ENCODE measurements at places on chromosomes 1 and 21.
A peak's percentile ranks its signal among the peaks of the same experiment; 100 is the strongest.

- DNase-seq = no peak
Observed at GRCh38 chr1:46341222-46342083, 846 bp downstream of the NSUN4 start.

DNA sequence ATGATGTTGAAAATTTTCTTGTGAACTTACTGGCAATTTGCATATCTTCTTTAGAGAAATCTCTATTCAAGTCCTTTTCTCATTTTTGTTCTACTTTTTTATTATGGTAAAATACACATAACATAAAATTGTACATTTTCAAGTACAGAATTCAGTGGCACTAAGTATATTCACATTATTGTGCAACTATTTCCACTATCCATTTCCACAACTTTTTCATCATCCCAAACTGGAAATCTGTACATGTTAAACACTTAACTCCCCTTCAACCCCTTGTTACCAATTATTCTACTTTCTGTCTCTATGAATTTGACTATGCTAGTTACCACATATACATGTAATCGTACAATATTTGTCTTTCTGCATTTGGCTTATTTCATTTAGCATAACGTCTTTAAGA lies 19.4 kb downstream of the EPS15 start:
- no peak for DNase-seq

- no peak for DNase-seq
Observed at GRCh38 chr1:33466159-33466558, 6.3 kb upstream of the ZSCAN20 start.

GRCh38 chr1:46197964-46198811 lies at the start of gene POMGNT1:
POMGNT1 (minus strand) TSS chr1:46198434; CDS start chr1:46197821, 613 bp downstream.
- DNase-seq = peak; percentile 83

GRCh38 chr1:171901245-171901644 lies 59.9 kb downstream of the DNM3 start:
- DNase-seq = no peak

- DNase-seq = no peak
Observed at GRCh38 chr1:35179908-35180307, 13.0 kb downstream of the SFPQ start.

DNA sequence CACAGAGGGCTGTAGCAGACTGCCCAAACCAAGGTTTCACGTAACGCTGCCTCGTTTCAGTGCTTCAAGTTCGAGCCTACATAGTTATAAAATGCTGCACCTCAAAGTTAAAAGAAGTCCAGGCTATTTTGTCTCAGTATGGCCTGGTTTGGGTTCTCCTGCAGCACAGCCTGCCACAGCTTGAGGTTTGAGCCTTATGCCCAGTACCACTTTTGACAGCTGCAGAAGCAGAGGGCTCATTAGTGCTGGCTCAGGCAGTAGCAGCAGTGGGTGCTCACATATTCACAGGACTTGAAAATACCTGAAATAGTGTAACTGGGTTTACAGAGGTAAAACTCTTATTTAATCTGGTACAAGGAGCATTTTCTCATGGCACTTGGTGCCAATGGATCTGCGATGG lies 15.3 kb downstream of the SPATA46 start:
- no peak for DNase-seq

DNA sequence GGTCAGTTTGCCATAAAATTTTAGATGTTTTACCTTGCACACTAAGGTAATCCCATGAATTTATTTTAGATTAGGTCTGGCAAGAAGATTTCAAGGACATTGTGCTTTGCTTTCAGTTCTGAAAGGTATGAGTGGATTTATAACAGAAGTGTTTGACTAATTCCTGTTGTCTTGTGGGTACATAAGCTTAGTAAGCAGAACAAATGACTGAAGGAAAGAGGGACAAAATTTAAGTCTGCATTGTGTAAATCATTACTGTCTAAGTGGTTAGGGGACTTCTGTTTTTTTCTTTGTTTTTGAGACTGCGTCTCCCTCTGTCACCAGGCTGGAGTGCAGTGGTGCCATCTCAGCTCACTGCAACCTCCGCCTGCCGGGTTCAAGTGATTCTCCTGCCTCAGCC lies 60.1 kb downstream of the PKN2 start:
- no peak for DNase-seq

GRCh38 chr1:48450505-48450904 lies 21.5 kb downstream of the SPATA6 start:
- no peak for DNase-seq

- DNase-seq = no peak
Observed at GRCh38 chr1:216820345-216820744, 97.1 kb upstream of the ESRRG start.

DNA sequence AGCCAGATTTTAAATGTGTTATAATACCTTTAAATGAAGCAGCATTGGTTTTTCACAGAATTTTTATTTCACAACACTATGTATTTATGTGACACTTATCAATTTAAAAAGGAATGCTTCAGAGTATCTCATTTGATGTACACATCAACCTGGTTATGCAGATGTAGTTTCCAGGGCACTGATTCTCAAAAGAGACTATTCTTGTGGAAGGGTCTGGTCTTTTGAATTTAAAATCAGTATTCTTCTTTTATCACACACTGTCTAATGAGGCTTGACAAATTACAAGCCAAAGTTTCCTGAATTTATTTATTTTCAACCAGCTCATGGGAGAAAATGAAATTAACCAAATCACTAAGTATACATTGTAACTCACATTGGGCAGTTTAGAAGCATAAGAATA lies 87.4 kb downstream of the NTPCR start:
- DNase-seq = no peak

DNA sequence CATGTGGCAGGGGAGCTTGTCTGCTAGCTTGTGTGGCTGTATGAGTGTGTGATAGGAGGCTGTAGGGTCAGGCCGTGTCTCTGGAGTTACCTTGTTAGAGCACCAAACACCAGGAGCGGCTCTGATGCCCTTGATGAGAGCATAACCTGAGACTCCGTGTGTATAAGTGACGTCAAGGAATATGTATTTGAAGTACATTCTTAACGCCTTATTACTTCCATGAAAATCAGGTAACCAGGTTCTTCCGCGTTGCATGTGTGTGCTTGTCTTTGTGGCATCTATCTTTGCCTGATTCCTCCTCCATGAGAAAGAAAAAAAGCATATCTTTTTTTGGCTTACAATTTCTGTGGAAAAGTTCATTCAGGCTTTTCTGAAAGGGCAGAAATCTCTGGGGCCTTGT lies 4.6 kb downstream of the OLFML3 start:
- no peak for DNase-seq

DNA sequence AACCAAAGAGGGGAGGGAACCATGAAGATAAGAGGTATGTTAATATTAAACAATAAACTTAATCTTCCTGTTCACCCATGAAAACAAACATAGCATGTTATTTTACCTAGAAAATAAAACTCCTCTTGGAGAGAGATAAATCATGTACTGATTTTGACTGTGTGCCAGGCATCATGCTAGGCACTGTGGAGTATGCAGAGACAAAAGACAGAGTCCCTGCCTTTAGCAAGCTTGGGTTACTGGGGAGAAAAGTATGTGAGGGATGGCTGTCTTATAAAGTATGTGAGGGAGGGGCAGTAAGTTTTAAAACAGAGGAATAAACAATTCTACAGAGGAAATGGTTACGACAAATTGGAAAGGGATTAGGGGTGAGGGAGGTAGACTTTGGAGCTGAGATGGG lies 129.5 kb upstream of the BEND5 start:
- no peak for DNase-seq

- no peak for DNase-seq
Observed at GRCh38 chr21:36538761-36539160, 58.8 kb upstream of the CLDN14 start.

DNA sequence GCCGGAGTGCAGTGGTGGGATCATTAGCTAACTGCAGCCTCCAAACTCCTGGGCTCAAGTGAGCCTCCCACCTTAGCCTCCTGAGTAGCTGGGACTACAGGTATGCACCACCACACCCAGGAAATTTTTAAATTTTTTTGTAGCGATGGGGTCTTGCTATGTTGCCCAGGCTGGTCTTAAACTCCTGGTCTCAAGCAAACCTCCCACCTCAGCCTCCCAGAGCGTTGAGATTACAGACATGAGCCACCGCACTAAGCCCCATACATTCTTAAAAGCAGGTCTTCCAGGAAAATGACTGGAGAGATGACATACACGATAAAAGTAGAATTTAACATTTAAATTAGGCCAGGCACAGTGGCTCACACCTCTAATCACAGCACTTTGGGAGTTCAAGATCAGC lies 13.4 kb downstream of the MTFR1L start:
- no peak for DNase-seq

DNA sequence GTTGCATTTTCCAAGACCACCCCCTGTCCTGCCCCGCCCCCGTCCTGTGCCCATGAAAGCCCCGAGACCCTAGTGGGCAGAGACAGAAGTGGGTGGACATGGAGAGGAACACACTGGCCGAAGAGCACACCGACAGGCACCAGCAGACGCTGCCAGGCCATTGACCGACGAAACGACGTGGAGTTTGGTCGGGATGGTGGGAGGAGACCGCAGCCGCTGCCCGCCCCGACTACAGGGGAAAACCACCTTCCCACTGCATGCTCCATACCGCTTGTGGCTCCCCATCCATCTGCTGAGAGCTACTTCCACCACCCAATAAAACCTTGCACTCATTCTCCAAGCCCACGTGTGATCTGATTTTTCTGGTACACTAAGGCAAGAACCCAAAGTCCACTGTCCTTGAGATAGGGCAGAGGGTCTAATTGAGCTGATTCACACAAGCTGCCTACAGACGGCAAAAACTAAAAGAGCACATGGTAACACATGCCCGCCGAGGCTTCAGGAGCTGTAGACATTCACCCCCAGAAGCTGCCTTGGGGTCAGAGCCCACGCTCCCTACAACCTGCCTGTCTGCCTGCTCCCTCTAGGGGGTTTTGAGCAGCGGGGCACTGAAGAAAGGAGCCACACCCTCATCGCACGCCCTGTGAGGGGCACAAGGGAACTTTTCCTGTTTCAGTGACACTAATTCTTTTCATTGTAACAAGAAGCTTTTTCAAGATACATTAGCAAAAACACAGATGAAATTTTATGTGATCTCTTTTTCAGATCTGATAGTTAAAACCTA lies 81.2 kb upstream of the RAB3GAP2 start:
- DNase-seq = no peak

DNA sequence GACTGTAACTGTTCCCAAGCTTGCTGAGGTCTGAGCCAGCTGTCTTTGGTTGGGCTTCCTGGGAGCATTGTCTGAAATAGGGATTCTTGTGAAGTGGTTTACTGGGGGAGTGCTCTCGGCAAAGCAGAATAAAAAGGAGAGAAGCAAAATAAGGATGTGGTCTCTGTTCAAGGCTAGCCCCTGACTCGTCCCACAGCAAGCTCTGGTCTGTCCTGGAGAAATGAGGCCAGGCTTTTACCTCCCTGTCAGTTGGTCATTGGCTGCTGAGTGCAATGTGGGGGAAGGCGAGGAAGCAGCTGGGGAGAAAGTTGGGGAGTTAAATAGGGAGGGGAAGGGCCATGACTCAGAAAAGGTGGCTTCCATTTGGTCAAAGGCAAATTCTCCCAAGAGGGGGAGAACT lies 303.9 kb upstream of the DUSP10 start:
- no peak for DNase-seq

GRCh38 chr1:154371436-154371835 lies 33.7 kb upstream of the IL6R start:
- DNase-seq = no peak

DNA sequence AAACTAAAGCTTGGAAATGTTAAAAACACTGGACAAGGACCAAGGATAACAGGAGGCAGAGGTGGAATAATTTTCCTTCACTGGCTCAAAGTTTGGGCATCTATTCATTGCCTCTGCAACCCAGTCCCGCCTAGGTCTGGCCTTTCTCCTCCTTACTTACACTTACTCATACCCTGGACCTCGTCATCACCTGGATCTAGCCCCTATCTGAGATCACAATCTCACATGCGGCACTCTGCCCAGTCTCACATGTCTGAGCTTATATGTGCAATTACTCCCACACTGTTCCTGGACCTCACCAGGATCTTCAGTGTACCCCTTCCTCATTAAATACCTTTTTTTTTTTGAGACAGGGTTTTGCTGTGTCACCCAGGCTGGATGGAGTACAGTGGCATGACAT lies 37.6 kb downstream of the NVL start:
- no peak for DNase-seq

GRCh38 chr1:156659988-156660751 lies 17.0 kb downstream of the NES start:
- peak; percentile 99 for DNase-seq

DNA sequence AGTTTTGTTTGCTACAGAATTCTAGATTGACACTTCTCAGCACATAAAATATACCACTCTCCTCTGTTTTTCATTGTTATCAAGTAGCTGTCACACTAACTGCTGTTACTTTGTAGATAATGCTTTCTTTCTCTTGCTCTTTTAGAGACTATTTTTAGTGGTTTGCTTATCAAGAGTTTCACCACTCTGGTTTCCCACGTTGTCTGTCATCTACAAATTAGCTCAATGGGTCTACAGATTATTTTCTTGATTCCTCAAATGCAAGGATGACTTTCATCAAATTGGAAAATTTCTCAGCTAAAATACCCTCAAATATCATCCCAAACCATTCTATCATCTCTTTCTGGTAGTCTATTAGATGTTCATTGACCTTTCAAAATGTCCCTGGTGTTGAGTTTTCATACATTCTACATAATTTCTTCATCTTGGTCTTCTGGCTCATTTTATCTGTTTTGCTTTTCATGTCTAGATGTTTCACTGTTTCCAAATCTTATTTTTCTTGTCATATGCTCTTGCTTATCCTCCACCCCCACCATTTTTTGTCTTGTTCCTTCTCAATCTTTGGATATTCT lies 122.5 kb downstream of the TRIM33 start:
- no peak for DNase-seq

- DNase-seq = no peak
Observed at GRCh38 chr21:43024439-43025136, 50.2 kb downstream of the PKNOX1 start.

- DNase-seq = no peak
Observed at GRCh38 chr1:78339490-78339889, 151.3 kb upstream of the PTGFR start.

DNA sequence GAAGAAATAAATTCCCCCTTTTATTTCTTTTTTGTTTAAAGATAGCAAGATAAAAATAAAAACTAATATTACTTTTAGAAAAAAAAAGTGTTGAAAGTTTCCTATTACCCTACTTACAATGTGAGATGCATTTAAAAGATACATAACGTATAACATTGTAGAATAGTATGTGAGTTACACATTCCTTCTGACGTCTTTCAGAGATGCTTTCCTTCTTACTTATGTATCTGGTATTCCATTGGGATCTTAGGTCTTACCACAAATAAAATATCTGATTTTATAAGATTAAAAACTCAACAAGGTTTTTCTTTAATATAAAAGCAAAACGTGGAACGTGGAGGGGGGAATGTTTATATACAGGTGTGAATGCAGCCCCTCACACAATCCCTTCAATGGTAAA lies 147.2 kb upstream of the ETS2 start:
- no peak for DNase-seq

- DNase-seq = no peak
Observed at GRCh38 chr1:8598783-8599182, 218.7 kb downstream of the RERE start.
